Stimulated activated CD8-positive, alpha-beta memory T cell treated with anti-CD3 and anti-CD28 coated beads, Interleukin-4, amount 100 ng/mL, for 1 hour (primary cell): ENCODE measurements at places on chromosomes 11 and 22.

DNA sequence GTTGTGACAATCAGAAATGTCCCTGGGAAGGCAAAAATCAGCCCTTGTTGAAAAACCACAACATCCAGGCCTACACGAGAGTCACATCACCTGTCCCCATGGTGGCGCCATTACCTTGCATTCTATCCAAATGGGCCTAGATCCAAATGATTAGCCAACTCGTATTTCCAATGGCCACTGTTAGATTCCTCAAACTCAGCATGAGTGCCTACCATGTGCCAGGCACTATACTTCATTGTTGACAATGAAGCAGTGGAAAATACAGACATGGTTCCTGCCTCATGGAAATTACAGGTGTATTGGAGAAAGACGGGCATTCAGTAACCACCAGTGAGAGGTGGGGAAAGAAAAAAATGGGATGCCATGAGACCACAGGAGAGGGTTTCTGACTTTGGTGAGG, 29.8 kb upstream of the CREB3L1 start:
- no peak for DNase-seq

GRCh38 chr11:95157824-95158223, 68.2 kb downstream of the ENDOD1 start:
- DNase-seq = no peak

- DNase-seq = no peak
These were observed 74.7 kb upstream of the C11orf87 start for GRCh38 chr11:109347304-109347703.

GRCh38 chr22:42752912-42753311, 32.2 kb upstream of the A4GALT start:
- DNase-seq = no peak

DNA sequence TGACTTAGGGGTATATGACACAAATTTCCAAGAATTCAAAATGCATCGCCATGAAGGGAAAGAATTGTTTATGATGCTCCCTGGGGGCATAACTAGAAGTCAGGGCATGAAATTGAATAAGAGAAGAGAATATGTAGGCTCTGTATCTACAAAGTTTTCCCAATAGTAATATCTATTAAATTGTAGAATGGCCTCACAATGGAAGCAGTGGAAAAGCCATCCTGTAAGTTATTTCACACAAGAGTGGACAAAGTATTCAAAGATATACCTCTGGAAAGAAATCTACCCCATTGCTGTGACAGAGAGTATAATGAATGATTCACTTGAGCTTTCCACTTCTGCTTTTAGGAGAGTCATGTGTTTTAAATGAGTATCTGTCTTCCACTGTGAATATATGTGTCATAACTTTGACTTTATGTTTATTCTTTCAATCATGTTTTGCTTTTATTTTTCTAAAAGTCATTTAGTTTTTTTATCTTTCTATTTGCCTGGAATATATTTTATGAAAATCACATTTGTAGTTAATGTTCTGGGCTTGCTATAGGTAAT, 65.7 kb upstream of the DDI1 start:
- no peak for DNase-seq

DNA sequence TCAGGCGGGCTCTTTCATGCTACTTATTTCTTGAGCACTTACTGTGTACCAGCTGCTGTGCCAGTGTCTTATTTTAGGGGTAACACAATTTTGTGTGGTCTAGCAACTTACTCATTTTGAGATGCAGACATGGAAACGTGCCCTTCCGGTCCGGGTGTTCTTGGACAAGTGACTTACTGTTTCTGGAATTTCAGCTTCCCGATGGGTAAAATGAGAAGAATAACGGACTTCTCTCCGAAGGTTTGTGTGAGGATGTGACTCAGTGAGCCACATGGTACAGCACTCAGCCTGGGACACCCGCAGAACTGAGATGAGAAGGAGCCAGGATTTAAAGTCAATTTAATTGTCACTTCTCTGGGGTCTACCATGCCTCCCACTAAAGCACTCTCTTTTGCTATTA, 114.5 kb upstream of the SYT13 start:
- no peak for DNase-seq

GRCh38 chr11:122197066-122197987, 81.3 kb upstream of the BLID start:
- no peak for DNase-seq

DNA sequence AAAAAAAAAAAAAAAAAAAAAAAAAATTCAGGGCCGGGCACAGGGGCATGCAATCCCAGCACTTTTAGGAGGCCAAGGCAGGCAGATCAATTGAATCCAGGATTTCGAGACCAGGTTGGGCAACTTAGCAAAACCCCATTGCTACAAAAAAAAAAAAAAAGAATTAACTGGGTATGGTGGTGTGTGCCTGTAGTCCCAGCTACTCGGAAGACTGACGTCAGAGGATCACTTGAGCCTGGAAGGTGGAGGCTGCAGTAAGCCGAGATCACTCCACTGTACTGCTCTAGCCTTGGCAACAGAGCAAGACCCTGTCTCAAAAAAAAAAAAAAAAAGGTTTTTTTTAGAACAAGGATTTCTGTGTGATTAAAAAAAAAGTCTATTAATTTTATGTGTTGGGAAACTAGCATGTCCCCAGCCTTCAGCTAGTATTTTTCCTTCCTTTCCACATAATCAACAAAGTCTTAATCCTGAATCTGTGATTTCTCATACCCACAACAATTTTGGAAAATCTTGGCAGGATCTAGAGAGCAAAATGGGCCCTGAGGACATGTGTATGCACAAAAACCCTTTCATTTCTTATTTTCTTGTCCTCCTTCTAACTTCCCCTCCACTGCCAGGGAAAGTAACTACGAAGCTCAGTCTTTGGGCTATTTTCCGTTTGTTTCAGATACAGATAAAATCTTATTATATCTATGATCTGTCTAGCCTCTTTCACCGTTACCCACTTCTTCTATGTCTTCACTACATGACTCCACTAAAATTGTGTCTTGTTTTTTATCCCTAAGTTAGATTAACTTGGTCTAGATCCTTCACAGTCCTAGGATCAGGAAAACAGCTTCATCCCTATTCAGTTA, 5.7 kb upstream of the AMBRA1 start:
- no peak for DNase-seq

GRCh38 chr11:79439410-79439885, 1.4 kb downstream of the TENM4 start:
- DNase-seq = no peak

- no peak for DNase-seq
These were observed 136.5 kb downstream of the TRIM29 start for GRCh38 chr11:120001178-120002090.

DNA sequence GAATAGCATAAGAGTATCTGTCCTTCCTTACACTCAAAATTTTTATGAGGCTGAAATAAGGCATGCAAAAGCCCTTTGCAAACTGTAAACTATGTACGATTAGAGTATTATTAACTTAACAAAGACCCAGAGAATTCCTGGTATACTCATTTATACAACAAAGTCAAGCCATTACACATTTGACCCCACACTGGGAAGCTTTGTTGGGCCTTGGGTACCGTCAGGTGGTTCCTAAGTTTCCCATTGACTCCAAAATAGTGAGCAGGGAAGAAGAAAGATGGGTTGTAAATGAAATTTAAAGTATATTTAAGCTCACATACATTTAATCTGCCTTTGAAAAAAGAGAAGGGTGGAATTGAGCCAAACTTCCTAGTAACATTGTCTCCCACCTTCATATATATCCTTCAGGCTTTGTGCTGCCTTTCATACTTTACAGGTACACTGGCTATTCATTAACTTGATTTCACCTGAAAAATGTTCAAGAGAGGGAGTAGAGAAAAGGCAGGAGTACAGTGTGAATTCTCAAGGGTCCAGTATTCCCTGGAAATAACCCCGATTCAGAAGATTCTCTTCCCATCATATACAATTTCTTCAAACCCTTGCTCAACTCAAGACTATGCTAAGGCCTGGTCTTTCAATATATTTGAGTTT, 68.6 kb downstream of the SOX6 start:
- DNase-seq = no peak

- DNase-seq = no peak
These were observed 101.7 kb downstream of the METTL15 start for GRCh38 chr11:28209906-28210305.

DNA sequence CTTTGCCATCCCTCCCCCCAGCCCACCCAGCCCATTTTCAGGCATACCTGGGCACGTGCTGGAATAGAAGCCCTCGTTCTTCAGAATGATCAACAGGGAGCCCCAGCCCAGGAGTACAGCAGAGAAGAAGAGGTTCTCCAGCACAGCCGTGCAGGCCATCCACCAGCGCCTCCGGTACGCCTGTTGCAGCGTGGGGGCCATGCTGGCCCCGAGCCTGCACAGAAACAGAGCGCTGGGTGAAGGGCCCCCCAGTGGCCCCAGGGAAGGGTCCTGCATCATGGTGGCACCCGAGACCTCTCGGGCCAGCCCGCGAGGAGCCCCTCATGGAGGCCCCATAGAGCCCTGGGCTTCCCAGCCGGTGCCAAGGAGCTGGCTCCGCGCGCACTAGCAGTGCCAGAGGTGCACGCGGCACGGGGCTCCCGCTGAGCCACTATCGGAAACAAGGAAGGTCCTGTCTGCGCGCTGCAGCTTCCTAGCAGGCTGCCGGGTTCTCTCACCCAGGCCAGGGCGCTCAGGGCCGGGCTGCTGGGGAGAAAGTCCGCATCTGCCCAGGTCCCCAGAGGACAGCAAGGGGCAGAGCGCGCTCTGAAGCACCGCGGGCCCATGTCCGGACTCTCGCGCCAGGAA, 1.5 kb downstream of the SLC43A1 start:
- DNase-seq = no peak

GRCh38 chr11:71977743-71978418, 20.8 kb upstream of the IL18BP start:
- DNase-seq = peak; percentile 39
